ENCODE measurements at places on chromosomes 3 and 15. TPM values are rescaled to one million over a fixed set of nuclear protein-coding genes. Genes with fewer than 3 reads are reported as not detected.

The UACA gene
- 27.1 TPM for polyA plus RNA-seq

The C2CD4A gene
- 0.13 TPM for polyA plus RNA-seq

The MYEF2 gene
- polyA plus RNA-seq = 1.9 TPM

The RASGRF1 gene
- 0.02 TPM for polyA plus RNA-seq

The CRYGS gene
- polyA plus RNA-seq = 5.0 TPM

The HDC gene
- polyA plus RNA-seq = 0.08 TPM

The FEZF2 gene
- polyA plus RNA-seq = not detected

The COL6A6 gene
- 0.04 TPM for polyA plus RNA-seq

The ISLR2 gene
- 0.12 TPM for polyA plus RNA-seq

The RBMS3 gene
- 1.7 TPM for polyA plus RNA-seq

The CFAP92 gene
- polyA plus RNA-seq = 0.66 TPM

The HEG1 gene
- 6.0 TPM for polyA plus RNA-seq

The DISP2 gene
- 1.3 TPM for polyA plus RNA-seq

The CFAP91 gene
- polyA plus RNA-seq = 0.44 TPM

The PPP1R14D gene
- polyA plus RNA-seq = 0.37 TPM

The ZDHHC19 gene
- not detected for polyA plus RNA-seq
